Thoracic aorta (tissue), 2 donors: ENCODE measurements at places on chromosomes 2 and 18.

- DNase-seq, result no peak
Measured at GRCh38 chr2:127179766-127180165, 40.3 kb downstream of the CYP27C1 start.

DNA sequence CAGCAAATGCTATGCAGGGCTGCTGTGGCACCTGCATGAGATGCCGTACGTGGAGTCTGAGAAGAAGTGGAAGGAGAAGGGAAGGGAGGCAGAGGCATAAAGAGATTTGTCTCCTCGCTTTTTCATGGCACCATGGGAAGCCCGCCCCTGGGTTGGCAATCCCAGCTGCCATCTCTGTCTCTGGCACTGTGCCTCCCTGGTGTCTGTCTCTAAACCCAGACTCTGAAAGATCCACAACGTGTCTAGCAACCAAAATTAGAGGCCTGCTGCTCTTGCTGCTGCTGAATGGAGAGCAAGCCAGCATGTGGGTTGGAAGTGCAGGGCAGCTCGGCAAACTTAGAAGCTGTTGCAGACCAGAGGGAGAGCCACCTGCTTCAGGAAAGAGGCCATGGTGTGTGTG, 53.1 kb downstream of the INO80C start:
- DNase-seq, result no peak

- no peak for DNase-seq
Measured at GRCh38 chr2:12915787-12916186, 199.1 kb downstream of the TRIB2 start.

DNA sequence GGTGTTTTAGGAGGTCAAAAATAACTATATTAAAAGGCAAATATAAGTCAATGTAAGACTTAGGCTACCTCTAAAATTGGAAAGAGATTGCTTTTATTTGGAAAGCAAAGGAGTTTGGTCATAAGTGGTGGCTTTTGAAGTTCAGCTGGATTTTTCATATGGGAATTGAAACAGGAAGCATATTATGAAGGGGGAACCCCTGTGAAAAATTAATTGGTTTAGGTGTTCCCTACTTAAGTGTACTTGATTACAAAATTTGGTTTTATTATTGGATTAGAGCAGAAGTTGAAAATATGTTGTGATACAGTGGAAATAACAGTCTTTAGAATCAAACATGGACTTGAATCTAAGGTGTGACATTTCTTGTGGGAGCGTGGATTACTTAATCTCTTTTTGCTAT, 121.4 kb upstream of the TTC27 start:
- no peak for DNase-seq

- no peak for DNase-seq
Measured at GRCh38 chr2:185835974-185836373, 97.4 kb downstream of the FSIP2 start.

DNA sequence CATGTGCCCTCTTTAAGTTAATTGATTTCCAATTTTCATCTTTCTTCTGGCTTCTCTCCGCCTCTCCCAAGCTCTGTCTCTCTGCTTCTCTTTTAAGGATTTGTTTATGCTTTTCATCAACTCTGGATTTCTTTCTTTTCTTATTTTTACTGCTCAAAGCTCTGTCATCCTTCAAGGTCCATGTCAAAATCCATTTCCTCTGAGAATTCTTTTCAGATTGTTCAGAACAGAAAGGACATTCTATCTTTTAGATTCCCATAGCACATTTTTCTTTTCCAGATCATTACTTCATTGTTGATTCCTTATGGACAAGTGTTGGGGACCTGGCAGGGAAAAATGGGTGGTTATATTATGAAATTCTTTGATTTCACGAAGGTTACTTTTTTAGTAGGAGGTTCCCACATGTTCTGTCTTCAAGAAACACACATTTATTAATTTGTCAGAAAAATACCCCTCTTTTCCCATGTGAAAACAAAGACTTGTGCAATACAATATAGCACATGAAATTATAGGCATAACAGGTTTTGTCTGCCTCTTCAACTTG, 12.3 kb downstream of the PMAIP1 start:
- no peak for DNase-seq

- DNase-seq, result no peak
Measured at GRCh38 chr2:118925476-118925875, 16.5 kb upstream of the MARCO start.

GRCh38 chr2:151334082-151334815, 23.1 kb upstream of the TNFAIP6 start:
- no peak for DNase-seq

DNA sequence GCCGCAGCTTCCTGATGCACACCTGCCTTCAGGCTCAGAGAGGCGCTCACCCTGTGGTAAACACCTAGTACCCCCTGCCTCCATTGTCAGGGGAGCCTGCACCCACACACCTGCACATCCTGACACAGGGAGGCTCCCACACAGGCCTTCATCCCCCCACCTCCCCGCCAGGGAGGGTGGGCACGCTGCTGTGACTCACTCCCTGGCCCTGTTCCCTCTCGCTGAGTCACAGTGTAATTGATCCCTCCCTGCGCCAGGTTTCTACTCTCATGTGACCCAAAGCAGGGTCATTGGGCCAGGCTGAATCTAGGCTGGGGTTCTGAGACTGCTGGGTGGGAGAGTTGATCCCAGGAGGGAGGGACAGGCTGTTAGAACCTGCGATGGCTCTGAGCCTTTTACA, 8.5 kb upstream of the CELF4 start:
- DNase-seq, result no peak

GRCh38 chr2:160934991-160935390, 225.2 kb upstream of the TANK start:
- no peak for DNase-seq

DNA sequence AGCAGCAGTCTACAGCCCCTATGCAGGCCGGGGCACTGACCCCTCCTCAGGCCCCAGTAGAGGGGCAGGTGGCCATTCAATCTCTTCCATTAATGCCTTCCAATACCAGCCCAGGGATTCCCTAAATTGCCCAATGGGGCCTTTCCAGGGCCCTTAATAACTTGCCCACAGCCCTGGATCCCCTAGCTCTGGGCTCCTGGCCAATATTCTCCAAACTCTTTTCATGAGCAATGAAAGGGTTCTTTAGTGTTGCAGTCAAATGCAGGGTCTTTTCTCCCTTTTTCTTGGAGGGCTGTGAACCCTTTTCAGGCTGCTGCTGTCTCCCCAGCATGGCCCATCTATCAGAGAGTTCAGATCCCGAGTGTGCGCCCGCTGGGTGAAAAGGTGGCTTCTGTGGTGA, 41.3 kb upstream of the SLC1A4 start:
- no peak for DNase-seq

- DNase-seq, result no peak
Measured at GRCh38 chr2:152443771-152444170, 108.8 kb downstream of the FMNL2 start.

GRCh38 chr2:207768168-207768865, 1.4 kb downstream of the FZD5 start:
- DNase-seq, result no peak

DNA sequence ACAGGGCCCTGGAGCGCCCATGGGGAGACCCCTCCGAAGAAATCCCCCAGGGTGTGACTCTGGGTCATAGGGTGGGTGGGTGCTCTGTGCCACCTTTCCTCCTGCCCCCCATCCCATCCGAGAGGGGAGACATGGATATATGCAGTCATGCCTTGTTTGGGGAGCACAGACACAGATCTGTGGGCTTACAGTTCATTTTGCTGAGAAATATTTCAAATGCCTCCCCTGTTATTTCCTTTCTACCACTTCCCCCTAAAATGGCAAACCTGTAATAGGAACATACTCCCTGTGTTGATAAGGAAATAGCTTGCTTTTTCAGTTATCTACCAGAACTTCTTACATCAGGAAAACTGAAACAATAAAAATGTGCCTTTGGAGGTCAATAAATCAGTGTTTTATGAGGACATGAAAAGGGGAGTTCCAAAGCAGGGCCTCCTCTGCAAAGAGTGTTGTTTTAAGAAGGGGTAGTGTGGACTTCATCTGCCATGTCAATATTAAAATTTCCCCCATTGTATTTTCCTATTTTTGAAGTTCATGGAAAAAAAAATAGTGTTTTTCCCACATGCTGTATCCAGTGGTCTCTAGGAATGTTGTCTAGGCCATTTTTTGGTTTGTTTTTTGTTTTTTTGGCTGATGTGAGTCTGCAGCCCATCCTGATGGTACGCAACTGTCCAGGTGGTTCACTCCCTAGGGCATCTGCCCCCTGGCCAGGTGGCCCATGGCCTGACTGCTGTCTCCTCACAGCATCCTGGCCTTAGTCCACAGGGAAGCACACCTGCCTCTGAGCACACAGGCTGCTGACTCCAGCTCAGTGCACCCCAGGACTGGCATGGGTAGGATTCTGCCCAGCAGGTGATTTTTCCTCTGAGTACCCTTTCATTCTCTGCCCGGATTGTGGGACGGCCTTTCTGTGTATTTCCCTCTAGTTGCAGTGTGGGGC, 3.7 kb downstream of the TNFRSF11A start:
- no peak for DNase-seq

DNA sequence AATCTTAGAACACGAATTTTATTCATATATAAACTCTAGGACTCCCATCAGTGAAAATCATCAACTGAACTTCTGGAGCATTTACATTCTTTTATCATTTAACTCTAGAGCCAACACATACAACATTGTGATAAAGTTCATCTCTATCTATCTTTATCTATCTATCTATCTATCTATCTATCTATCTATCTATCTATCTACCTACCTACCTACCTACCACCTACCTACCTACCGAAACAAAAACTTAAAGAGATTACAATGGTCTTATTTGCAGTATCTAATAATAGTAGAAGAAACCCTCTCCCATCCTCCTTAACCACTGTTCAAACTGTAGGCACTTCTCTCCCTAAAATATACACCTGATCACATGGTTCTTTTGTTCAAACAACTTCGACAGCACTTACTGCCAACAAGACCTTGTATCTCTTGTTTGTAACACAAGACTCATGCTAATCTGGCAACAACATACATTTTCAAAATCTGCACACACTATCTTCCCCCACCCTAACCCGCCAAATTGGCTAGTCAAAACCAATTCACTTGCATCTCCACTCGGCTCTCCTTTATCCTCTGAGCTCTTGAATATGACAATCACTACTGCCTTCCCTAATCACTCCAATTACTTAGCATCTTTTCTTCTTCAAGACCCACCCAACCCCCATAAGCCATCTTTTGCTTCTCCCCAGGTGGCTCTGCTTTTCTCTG, 69.0 kb downstream of the GORASP2 start:
- DNase-seq, result no peak

DNA sequence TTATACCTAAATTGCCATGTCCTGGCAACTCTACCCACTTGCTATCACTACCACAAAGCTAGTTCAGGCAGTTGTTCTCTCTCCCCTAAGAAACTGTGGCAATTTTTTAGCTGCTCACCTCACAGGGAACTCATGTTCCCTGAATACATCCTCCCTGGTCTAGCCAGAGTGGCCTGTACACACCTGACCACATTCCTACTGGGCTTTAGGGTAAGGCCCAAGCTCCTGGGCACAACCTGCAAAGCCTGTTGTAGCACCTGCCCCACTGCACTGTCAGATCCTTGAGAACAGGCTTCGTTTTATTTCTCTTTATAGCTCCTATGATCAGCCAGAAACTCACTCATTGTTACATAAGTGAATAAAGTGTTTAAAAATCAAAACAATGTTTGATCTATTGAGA, 21.5 kb downstream of the CNGA3 start:
- no peak for DNase-seq

DNA sequence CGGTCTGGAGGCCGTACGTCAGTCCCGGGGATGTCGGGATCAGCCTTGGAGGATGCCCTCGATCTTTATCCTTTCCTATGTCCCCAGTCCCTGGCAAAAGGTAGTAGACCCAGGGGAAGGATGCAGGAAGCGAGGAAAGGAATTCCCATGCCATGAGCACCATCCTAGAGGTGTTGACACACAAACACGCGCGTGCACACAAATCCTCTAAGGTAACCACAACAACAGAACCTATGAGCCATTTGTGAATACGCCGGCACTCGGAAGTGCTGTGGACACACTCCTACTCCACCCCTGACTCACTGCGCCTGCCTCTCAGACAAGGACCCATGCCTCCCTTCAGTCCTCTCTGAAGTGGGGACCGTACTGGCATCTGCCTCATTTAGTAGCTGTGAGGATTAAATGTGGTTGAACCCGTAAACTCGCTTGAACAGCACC, 11.3 kb upstream of the MLPH start:
- no peak for DNase-seq

GRCh38 chr2:15561574-15562344, 625 bp upstream of the NBAS start:
- no peak for DNase-seq
